ENCODE measurements at places on chromosomes 5 and 9.

DNA sequence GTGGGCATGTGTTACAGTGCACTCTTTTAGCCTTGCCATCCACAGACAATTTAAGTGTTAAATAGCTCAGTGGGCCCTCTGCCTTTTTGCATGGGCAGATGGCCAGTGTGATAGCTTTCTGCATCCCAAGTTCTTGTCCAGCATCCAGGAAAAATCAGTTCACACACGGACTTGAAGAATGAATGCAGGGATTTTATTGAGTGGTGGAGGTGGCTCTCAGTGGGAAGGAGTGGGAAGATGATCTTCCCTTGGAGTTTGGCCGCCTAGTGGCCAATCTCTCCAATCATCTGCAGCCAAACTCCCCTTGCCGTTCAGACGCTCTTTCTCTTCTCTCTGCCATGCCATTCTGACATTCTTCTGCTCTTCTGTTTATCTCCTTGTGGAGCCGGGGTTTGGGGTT lies 322.4 kb upstream of the GRAMD2B start:
- DNase-seq, result no peak

- no peak for DNase-seq
Measured at GRCh38 chr5:15763754-15764153, 263.8 kb downstream of the FBXL7 start.

- DNase-seq, result no peak
Measured at GRCh38 chr9:122056484-122056883, 36.6 kb downstream of the TTLL11 start.

DNA sequence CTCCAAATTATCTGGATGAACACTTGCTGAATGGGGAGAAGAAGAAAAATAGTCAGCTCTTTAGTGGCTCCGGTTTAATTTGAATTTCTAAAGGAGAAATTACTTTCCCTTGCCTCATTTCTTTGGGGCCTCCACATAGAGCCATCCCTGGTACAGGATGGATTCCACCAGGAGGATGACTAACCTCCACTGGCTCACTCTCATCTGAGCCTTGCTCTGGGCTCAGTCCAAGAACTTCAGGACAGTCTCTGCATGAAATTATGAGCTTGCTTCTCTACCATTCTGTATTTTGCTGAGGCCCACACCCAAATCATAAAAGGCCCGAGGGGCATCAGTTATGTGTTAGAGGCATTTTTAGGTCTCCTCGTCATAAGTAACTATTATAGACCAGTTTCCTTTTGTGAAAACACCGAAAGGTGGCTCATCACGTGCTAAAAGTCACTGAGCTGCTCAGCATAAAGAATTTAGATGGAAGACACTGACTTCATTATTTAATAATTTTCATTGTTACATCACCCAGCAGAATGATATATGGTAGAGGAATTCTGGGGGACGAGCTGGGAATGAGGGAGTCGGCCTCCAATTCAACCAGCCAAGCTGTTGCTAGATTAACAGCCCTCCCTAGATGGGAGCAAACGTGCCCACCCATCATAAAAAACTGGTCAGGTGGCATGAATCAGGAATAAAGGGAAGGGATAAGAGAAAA lies 222.1 kb downstream of the TARS1 start:
- no peak for DNase-seq

DNA sequence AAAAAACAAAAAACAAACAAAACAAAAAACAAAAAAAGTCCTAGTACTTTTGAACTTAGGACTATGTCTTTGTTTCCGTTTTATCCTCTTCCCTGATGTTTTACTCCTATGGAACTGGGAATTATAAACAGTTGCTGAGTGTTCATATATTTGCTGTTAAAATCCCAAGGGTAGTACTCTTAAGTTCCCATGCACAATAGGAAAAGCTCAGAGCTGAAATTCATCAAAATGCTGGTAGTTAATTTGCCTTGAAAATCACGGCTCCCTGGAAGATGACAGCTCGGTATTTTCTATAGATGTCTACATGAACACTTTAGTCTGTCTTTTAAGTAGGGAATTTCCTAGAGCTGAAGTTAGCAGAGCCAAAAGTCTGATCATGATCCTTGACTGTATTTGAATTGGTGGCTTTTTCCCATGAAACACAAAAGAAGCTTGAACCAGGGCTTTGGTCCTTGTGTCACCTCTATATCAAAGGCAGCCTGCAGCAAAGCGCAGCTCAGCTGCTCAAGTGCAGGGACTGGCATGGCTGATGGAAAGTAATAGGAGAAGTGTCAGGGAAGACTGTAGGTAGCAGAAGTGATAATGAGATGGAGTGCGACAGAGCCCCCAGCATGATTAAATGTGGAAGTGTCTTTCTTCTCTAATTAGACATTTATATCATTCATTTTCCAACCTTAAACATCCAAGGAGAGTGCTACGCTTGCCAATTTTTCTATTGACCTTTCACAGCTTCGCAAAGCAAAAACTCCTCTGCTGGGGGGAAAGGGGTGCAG lies 310.9 kb downstream of the TRIM36 start:
- DNase-seq, result no peak

GRCh38 chr5:125550274-125550673 lies 803.8 kb upstream of the ZNF608 start:
- no peak for DNase-seq

DNA sequence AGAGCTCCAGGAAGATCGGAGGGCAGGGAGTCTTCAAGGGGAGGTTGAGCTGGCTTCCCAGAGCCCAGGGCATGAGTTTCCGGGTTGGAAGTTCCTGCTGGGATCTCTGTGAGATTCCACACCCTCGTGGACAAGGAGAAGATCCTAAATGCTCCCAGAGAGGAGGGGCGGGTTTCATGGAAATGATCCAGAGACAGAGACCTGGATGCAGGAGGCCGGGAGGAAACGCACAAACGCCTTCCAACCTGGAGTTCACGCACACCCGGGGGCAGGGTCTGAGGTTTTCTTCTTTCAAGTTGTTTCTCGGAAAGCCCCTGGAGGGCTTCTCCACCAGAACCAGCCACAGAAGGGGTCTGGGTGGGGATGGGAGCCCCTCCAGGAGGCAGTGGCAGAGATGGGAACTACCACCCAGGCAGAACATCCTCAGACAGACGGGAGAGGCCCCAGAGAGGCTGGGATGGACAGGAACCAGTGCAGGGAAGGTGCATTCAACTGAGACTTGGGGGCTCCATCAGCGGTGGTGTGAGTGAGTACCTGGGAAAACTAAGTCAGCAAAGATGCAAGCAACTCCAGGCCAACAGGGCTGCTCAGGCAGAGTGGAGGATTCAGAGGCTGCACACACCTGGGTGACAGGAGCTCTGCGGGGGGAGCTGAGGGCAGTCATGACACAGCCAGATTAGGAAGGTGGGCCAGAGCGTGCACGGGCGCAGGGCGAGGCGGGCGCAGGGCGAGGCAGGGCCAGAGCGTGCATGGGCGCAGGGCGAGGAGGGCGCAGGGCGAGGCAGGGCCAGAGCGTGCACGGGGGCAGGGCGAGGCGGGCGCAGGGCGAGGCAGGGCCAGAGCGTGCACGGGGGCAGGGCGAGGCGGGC lies 52.1 kb upstream of the EXOC3 start:
- no peak for DNase-seq
